Effector memory CD4-positive, alpha-beta T cell (primary cell): ENCODE measurements at places on chromosomes 5 and 9.

DNA sequence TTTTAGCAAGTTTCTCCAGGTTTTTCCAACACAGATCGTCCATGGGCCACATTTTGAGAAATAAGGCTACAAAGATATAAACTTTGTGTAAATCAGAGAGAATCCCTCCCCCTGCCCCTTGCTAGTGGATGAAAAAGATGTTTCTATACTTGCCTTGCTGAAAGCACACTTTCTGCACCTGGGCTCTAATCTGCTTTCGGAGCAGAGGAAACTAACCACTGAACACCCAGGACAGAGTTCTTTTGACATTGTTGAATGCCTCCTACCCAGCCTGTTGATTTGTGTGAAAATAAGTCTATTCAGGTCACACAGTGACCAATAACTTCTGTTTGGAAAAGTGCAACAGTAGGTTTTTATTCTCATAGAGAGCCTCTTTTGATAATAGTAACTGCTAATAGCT, 7.5 kb downstream of the ADRB2 start:
- no peak for DNase-seq

DNA sequence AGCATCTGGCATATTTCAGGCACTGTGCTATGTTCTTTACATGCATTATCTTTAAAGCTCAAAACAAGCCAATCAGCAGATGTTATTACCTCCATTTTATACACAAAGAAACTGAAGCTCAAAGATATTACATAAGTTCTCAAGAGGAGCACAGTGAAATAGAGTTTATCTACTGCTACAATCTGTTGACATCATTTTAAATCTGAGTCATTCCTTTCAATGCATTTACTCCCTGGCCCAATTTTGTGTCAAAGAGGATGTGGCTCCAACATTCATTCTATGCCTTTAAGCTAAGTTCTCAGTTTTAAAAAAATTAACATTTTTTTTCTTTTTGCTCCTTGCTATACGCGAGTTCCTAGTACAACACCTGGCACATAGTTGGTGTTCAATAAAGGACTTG, 486.3 kb upstream of the ZNF462 start:
- no peak for DNase-seq

- DNase-seq = no peak
Measured at GRCh38 chr5:35598707-35599370, 18.8 kb upstream of the SPEF2 start.

GRCh38 chr5:180803181-180804128, 849 bp upstream of the MGAT1 start:
- peak; percentile 74 for DNase-seq

DNA sequence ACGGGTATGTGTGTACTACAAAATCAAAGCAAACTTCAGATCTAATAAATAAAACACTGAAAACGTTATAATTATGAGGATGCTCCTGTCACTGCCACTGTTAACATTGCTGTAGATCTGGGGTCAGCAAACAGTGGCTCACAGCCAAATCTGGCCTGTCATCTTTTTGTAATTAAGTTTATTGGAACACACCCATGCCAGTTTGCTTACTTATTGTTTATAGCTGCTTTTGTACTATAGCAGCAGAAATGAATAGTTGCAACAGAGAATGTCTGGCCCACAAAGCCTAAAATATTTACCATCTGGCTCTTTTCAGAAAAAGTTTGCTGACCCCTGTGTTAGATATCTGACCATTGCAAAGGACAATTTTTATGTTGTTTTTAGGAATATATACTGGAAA, 32.1 kb downstream of the PRRC1 start:
- DNase-seq = no peak

GRCh38 chr5:180990086-180990881, 1.6 kb downstream of the BTNL3 start:
- no peak for DNase-seq

DNA sequence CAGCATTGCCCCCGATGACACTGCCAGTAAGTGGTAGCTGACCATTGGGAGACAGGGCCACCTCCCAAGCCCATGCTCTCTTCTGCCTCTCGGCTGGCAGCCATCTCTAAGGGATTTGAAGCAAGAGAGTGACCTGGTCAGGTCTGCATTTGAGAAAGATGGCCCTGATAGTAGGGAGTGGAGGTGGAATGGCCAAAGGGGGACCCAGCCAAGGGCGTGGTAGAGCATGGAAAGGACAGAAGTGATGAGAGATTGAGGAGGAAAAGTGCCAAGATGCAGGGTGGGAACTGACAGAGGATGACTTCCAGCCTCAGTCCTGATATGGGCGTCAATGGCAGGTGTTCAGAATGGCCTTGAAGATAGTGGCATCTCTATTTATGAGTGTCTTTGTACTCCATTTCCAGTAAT, 9.0 kb downstream of the ABL1 start:
- no peak for DNase-seq

DNA sequence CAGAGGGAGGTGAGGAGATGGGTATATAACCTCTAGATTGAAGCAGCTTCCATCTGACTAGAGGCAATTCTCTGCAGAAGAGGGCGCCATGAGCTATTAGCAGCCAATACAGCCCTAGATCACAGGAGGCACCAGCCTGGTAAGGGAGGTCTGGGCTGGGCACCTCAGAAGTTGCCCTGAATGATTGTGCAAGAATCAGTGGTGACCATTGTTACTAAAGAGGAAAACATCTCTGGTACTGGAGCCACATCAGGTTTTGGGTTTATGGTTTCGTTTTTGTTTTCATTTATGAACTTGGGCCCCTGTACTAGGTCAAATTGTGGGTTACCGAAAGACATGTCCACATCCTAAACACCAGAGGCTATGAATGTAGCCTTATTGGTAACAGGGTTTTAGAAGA, 342.0 kb downstream of the MLLT3 start:
- no peak for DNase-seq

DNA sequence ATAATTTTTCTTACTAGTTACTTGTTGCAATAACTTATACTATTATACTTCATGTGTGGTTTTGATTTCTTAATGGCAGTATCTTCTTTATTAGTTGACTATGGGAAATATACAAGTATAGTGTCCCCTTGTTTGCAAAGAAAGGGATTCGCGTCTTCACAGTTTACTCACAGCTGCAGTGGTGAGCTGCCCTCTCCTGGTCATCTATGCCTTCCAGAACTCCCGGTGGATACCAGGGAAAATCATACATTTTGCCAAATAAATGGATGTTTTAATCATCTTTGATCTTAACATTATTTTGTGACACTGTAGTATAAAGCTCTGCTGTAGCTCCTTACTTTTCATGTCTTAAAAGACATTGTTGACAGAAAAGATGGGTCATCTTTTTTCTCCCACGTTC, 142.0 kb downstream of the ZCCHC7 start:
- no peak for DNase-seq

DNA sequence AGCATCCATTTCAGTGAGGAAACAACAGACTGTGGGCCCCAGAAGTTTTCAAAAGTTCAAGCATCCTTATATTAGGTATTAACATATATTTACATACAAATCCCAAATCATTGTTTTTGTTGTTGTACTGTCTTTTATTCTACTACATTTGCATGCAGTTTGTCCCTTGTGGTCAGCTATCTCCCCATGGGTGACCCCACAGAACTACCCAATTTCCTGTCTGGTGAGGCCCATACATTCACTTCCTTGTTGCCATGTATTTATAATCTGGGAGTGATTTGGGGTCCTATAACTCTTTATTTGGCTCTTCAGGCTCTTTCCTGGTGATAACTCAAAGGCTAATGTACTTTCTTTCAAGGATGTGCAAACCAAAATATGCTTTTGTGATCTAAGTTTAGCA, 3.3 kb upstream of the CD180 start:
- no peak for DNase-seq

DNA sequence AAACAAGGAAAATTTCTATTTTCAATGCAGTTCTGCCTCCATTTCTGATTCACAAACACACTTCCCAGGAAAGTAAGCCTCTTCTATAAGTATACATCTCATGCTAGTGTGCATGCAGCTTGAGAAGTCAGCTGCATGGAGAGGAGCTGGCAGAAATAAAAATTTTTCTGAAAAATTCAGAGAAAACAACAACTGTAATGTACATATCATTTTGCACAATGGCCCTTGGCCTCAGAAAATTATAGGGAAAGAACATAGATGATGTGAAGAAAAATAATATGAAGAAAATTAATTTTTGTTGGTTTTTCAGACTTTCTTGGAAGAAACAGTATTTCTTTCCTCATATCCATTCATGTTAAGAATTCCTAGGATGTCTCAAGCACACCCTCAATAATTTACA, 277.8 kb upstream of the ADRA1B start:
- DNase-seq = no peak

- DNase-seq = peak; percentile 54
Measured at GRCh38 chr5:151154931-151155774, 2.4 kb downstream of the ANXA6 start.

GRCh38 chr9:78130004-78130403, 98.4 kb upstream of the GNAQ start:
- no peak for DNase-seq
